Transverse colon (tissue), 4 donors: ENCODE measurements at places on chromosomes 16 and 17. TPM values are rescaled to one million over a fixed set of nuclear protein-coding genes. Genes with fewer than 3 reads are reported as not detected.

- DNase-seq = peak; percentile 53
Observed at GRCh38 chr16:86396901-86397311, 113.4 kb upstream of the FOXF1 start.

The PSMD12 gene
- total RNA-seq = 25.2 TPM

The SCN4A gene
- not detected for total RNA-seq

The TAOK2 gene
- 54.6 TPM for total RNA-seq
